ENCODE measurements at places on chromosomes 2 and 18. TPM values are rescaled to one million over a fixed set of nuclear protein-coding genes. Genes with fewer than 3 reads are reported as not detected.

GRCh38 chr2:121826036-121826435, 70.6 kb downstream of the TSN start:
- DNase-seq, result no peak

DNA sequence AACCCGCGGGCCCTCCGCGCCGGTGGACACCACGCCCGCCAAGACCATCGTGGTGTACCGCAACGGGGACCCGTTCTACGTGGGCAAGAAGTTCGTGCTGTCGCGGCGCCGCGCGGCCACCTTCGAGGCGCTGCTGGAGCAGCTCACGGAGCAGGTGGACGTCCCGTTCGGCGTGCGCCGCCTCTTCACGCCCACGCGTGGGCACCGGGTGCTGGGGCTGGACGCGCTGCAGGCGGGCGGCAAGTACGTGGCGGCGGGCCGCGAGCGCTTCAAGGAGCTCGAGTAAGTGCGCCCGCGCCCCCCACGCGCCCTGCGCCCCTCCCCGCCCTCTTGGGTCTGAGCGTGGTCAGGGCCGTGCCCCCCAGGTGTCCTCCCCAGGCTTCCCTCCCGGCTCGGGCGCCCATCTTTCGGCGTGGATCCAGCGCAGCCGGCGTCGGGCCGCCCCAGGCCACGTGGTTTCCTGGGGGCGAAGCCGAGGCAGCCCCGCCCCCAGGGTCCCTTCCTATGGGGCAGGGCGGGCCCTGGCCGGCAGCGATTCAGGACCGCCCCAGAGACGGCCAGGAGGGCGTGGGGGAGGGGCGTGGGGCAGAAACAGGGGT, 481 bp downstream of the DCDC2C start:
- DNase-seq, result no peak

DNA sequence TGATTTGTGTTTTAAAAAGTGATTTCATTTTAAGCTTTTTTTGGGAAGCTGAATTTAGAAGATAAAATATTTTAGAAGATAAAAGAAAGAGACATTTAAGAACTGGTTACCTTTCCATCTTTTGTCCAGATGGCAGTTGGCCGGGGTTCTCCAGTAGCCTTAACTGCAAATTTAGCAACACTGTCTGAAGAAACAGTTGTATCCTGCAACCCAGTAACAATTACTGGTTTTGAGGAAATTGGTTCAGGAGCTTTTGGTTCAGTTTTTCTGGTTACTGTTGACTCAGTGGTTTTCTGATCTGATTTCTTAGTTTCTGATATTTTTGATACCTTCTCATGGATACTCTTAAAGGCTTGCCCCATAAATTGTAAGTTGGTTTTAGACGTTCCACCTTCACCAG, 49.9 kb downstream of the PLEKHA3 start:
- no peak for DNase-seq

- DNase-seq, result no peak
Observed at GRCh38 chr2:204753841-204754240, 208.6 kb downstream of the PARD3B start.

DNA sequence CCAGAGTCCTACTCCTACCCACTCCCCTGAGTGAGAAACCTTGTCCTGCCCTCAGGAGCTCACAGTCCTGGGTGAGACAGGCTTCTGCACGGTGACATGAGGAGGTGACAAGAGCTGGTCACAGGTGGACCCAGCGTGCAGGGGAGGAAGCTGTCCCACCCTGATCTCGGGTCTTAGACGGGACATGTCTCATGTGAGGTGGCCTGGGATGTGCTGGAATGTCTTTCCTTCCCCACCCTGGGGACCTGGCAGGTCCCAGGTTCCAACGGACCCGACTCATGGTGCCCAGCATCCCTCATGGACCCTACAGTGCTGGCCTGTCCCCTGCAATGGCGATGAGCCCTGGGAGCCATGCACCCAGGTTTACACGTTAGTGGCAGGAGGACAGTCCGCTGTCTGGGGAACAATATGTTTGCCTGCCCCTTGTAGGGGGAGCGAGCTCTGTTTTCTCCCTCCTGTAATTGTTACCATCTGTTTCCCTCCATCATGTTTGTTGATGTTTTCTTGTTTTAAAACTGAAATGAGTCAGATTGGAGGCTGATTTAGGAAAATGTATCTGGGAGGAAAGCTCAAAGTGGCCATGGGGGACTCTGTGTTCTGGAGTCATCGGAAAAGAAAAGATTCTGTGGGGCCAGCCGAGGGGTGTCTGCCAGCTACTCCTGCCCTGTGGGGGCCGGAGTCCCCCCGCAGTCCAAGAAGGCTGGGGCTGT, 238.1 kb downstream of the KLHL29 start:
- no peak for DNase-seq

DNA sequence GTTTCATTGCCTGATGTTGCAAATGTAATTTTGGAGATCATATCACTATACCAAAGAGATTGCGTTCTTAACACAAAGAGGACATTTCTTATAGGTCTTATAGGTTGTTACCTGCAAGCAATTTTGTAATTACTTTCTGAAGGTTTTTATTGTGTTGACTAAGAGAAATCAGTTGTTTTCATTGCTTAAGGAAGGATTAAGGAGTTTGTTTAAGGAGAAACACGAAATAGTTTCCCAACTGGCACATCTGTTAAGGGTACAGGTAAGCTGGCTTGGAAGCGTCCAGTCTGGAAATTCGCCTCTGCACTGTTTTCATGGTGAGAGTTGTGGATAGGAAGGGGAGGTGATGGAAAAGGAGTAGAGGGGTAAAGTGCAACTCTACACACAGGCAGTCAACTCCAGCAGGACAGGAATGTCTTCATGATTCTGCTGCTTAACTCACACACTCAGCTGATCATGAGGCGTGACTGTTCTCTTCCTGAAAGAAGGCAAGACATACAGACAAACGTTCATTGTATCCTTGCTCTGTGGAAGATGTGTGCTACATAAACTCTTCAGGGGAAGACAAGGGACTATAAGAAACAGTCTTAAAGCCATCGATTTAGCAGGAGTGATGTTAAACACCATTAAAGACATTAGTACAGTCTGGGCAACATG, 61.4 kb upstream of the ACSL3 start:
- no peak for DNase-seq

- DNase-seq, result peak; percentile 8
Observed at GRCh38 chr2:146312899-146313298, 1531.9 kb upstream of the ACVR2A start.

GRCh38 chr2:105329197-105329554, 359 bp downstream of the TGFBRAP1 start:
- no peak for DNase-seq

DNA sequence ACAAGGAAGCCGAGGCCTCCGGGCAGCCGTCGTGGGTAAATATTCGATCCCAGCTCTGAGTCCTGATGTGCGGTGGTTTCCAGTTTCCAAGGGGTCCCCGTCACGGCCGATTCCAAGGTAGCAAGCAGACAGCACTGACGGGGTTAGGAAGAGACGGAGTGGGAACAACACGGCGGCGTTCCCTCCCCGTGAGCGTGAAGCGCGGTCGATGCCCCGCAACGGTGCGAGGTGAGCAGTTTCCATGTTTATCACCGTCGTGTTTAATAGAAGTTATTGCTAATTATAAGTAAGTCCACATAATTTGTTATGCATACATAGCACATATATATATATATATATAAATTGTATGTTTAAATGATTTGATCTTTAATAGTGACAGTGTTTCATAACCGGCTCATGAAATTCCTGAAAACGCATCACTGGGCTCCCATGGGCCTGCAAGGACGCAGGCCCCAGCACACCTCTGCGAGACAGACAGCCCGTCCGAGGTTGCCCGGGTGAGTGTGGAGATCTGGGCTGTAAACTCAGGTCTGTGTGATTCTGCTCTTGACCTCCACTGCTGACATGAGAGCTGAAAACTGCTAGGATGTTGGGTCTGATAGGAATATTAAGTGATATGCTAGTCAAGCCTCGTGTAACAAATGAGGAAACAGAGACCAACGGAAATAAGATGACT, 243.5 kb upstream of the SALL3 start:
- DNase-seq, result no peak

The TNFRSF11A gene
- 0.89 TPM for polyA plus RNA-seq

The NT5C1B gene
- 0.42 TPM for polyA plus RNA-seq

The DOK6 gene
- 31.0 TPM for polyA plus RNA-seq

The ZNF513 gene
- polyA plus RNA-seq, result 35.3 TPM

The SMPD4 gene
- polyA plus RNA-seq, result 60.6 TPM

The TNP1 gene
- polyA plus RNA-seq, result not detected

Measured in spinal cord (tissue), 10 donors.